Type B pancreatic cell (in vitro differentiated cells): ENCODE measurements at places on chromosomes 16 and 17.

- peak overlapping the region; percentile 31 for H3K4me3 ChIP-seq
- H3K4me1 ChIP-seq, result peaks cover 28% of the 10 kb centered on the region
- H3K27ac ChIP-seq, result peak overlapping the region; percentile 84
- no peaks in the 10 kb centered on the region for H3K36me3 ChIP-seq
- H3K27me3 ChIP-seq, result peaks cover 8% of the 10 kb centered on the region
These were observed 10.8 kb upstream of the TAOK1 start for GRCh38 chr17:29379084-29379991.

- H3K27me3 ChIP-seq, result no peaks in the 10 kb centered on the region
- no peak overlapping the region for H3K27ac ChIP-seq
- H3K36me3 ChIP-seq, result peaks cover under 1% of the 10 kb centered on the region
- no peak for DNase-seq
These were observed 110.3 kb upstream of the CHMP6 start for GRCh38 chr17:80881306-80881705.

- H3K4me1 ChIP-seq, result peaks cover 65% of the 10 kb centered on the region
- no peaks in the 10 kb centered on the region for H3K27me3 ChIP-seq
- no peaks in the 10 kb centered on the region for H3K36me3 ChIP-seq
- DNase-seq, result no peak
- H3K4me3 ChIP-seq, result no peak overlapping the region
These were observed 239.1 kb downstream of the SEC14L1 start for GRCh38 chr17:77379832-77380231.

GRCh38 chr16:715477-716199, 720 bp downstream of the METRN start:
- peaks cover 16% of the 10 kb centered on the region for H3K4me1 ChIP-seq
- H3K27ac ChIP-seq, result peak overlapping the region; percentile 36
- H3K27me3 ChIP-seq, result peaks cover 13% of the 10 kb centered on the region
- no peaks in the 10 kb centered on the region for H3K36me3 ChIP-seq
- peak overlapping the region; percentile 84 for H3K4me3 ChIP-seq

GRCh38 chr16:1287982-1288670, 21.3 kb upstream of the UBE2I start:
- no peak overlapping the region for H3K4me3 ChIP-seq
- peaks cover 11% of the 10 kb centered on the region for H3K4me1 ChIP-seq
- no peaks in the 10 kb centered on the region for H3K36me3 ChIP-seq

DNA sequence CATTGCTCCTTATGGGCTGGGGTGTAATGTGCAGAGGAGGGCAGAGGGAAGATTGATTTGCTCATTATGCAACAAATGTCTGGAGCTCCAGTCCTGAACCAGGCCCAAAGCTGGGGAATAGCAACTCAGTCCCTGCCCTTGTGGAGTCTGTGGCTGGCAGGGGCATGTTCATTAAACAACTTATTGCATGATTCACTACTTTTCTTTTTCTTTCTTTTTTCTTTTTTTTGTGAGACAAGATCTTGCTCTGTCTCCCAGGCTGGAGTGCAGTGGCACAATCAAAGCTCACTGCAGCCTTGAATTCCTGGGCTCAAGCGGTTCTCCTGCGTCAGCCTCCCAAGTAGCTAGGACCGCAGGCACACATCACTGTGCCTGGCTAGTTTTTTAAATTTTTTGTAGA, 23.1 kb downstream of the MSI2 start:
- no peak for DNase-seq
- H3K4me1 ChIP-seq, result peaks cover 47% of the 10 kb centered on the region
- H3K27ac ChIP-seq, result no peak overlapping the region
- H3K27me3 ChIP-seq, result no peaks in the 10 kb centered on the region
- H3K36me3 ChIP-seq, result peaks cover 47% of the 10 kb centered on the region

DNA sequence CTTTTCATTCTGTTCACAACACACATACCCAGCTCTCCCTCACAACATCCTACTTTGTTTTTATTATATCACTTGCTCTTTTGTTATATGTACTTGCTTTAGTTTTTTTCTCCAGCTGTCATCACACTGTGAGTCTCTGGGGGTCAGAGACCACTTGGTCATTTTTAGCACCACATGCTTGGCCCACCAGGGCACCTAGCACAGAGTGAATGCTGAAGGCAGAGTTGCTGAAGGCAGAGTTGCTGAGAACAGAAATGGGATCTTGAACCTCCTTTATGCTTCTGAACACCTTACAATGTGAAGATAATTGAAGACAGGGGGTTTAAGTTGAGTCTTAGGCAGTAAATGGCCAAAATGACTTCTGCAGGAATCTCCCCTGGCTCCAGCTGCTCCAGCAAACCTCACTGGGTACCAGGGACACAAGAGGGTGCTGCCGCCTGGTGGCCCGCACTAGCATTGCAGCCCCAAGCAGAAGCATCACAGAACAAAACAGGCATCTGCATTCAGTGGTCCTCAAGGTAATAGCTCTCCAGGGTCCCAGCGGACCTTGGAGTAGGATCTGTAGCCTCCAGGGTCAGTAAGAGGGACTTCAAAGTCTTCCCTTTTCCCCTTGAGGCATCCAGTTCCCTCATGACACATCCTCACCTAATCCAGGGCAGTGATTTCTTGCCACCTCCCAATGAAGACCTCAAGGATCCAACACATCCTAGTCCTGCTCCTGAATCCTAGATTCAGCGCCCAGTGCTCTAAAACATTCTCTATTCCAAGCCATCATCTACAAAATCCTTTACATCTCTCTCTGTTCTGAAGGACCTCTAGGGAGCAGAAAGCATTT, 1972.6 kb downstream of the TP53TG3F start:
- no peak overlapping the region for H3K4me3 ChIP-seq
- H3K4me1 ChIP-seq, result no peaks in the 10 kb centered on the region
- no peaks in the 10 kb centered on the region for H3K27me3 ChIP-seq
- no peaks in the 10 kb centered on the region for H3K36me3 ChIP-seq
- H3K27ac ChIP-seq, result no peak overlapping the region
- no peak for DNase-seq

DNA sequence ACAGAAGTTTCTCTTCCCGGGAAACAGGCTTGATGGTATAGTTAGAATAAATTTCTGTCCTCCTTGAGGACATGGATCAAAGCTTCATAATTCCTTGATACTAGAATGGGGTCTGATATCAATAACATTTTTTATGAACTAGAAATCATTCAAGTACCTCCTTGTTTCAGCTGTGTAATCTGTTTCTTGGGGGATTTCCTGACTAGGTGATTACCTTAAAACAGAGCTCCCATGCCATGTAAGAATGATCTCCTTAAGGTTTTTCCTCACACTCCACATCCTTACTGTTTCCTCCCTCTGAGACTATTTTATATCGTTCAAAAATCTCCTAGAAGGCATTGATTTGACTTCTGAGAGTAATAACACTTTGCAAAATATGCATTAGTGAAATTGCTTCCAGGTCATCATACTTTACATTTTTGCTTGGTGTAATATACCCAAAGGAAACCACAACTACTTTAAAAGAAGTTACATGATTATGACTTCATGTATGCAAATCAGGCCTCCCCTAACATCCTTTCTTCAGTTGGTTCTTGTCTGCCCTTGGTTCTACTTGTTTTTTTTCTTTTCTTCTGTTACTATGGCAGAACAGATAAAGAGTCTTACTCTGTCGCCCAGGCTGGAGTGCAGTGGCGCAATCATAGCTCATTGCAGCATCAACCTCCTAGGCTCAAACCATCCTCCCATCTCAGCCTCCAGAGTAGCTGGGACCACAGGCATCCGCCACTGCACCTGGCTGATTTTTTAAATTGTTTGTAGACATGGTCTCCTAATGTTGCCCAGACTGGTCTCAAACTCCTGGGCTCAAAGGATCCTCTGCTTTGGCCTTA, 388.8 kb downstream of the ZFHX3 start:
- no peak for DNase-seq
- H3K27ac ChIP-seq, result no peak overlapping the region
- H3K4me3 ChIP-seq, result no peak overlapping the region
- H3K27me3 ChIP-seq, result no peaks in the 10 kb centered on the region
- H3K4me1 ChIP-seq, result no peaks in the 10 kb centered on the region

GRCh38 chr16:10862438-10862837, 14.6 kb upstream of the CIITA start:
- H3K4me1 ChIP-seq, result no peaks in the 10 kb centered on the region
- no peak overlapping the region for H3K4me3 ChIP-seq
- DNase-seq, result no peak
- H3K27me3 ChIP-seq, result peaks cover 37% of the 10 kb centered on the region

- peaks cover 4% of the 10 kb centered on the region for H3K4me1 ChIP-seq
- H3K4me3 ChIP-seq, result no peak overlapping the region
- H3K27ac ChIP-seq, result no peak overlapping the region
- DNase-seq, result no peak
- H3K27me3 ChIP-seq, result peaks cover 54% of the 10 kb centered on the region
These were observed 32.7 kb upstream of the PIK3R6 start for GRCh38 chr17:8900207-8900606.

- peaks cover 18% of the 10 kb centered on the region for H3K4me1 ChIP-seq
- H3K36me3 ChIP-seq, result no peaks in the 10 kb centered on the region
- peaks cover 74% of the 10 kb centered on the region for H3K27me3 ChIP-seq
- no peak overlapping the region for H3K27ac ChIP-seq
- no peak overlapping the region for H3K4me3 ChIP-seq
- no peak for DNase-seq
These were observed 27.4 kb downstream of the TMEM132E start for GRCh38 chr17:34606763-34607162.

DNA sequence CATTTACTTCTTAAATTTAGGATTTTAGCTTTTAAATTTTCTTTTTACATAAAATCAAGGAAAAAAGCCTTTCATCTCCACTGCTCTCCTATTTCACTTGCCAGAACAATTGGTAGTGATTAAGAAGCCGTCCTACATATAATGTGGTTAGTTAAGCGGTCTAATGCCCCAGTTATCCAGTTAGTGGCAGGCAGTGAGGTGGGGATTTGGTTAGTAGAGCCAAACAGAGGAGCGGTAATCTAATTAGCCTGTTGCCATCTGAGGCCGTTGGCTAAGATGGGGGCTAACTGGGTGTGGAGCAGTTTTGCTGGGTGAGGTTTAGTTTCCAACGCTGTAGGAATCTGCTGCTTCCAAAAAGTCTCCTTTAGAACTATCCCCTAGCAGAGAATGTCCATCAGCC, 22.4 kb downstream of the SNX11 start:
- no peaks in the 10 kb centered on the region for H3K36me3 ChIP-seq
- no peak overlapping the region for H3K4me3 ChIP-seq
- DNase-seq, result no peak

GRCh38 chr16:78310990-78311561, 211.6 kb downstream of the WWOX start:
- H3K27ac ChIP-seq, result no peak overlapping the region
- no peak overlapping the region for H3K4me3 ChIP-seq
- no peak for DNase-seq
- peaks cover 7% of the 10 kb centered on the region for H3K36me3 ChIP-seq
- peaks cover 18% of the 10 kb centered on the region for H3K4me1 ChIP-seq
- H3K27me3 ChIP-seq, result peaks cover 9% of the 10 kb centered on the region

DNA sequence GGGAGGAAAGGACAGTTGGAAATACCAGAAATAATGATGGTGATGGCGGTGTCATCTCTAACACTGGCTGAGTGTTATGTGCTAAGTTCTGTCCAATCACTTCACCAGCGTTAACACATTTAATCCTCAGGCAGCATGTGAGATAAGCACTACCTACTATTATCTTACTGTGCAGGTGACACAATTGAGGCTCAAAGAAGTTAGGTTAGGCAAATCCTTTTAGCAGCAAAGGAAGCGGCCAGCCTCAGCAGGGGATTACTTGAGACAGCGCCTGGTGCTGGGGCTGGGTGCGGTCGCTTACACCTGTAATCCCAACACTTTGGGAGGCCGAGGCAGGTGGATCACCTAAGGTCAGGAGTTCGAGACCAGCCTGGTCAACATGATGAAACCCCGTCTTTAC, 18.7 kb upstream of the DHX8 start:
- no peak overlapping the region for H3K4me3 ChIP-seq
- no peak for DNase-seq
- peaks cover 19% of the 10 kb centered on the region for H3K4me1 ChIP-seq
- H3K36me3 ChIP-seq, result no peaks in the 10 kb centered on the region
- no peak overlapping the region for H3K27ac ChIP-seq

- no peak overlapping the region for H3K27ac ChIP-seq
- H3K4me3 ChIP-seq, result no peak overlapping the region
- DNase-seq, result no peak
- H3K27me3 ChIP-seq, result no peaks in the 10 kb centered on the region
- H3K4me1 ChIP-seq, result peaks cover 8% of the 10 kb centered on the region
These were observed 321.8 kb downstream of the WWOX start for GRCh38 chr16:78421181-78421708.

GRCh38 chr17:67837965-67838364, 12.7 kb downstream of the BPTF start:
- H3K4me1 ChIP-seq, result peaks cover 21% of the 10 kb centered on the region
- H3K27me3 ChIP-seq, result no peaks in the 10 kb centered on the region
- H3K27ac ChIP-seq, result no peak overlapping the region
- no peak for DNase-seq

DNA sequence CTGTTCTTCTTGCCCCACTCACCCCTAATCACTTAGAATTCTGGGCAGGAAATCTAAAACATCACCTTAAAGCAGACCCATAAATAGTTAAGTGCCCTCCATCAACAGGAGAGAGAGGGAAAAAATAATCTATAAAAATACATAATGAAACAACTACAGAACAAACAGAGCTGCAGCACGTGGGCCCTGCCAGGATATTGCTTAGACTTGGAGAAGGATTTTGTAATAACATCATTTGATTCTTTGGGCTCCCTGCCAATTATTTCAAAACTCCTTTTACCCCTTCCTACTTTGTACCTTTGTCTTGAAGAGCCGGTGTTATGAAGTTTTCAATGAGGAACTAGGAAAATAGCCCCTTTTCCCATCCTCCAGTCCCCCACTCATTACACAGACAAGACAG, 130.6 kb upstream of the TOX3 start:
- H3K27ac ChIP-seq, result no peak overlapping the region
- no peak for DNase-seq
- no peaks in the 10 kb centered on the region for H3K4me1 ChIP-seq
- no peaks in the 10 kb centered on the region for H3K36me3 ChIP-seq

GRCh38 chr17:68199837-68200688, 47.8 kb upstream of the AMZ2 start:
- DNase-seq, result peak; percentile 65
- no peaks in the 10 kb centered on the region for H3K36me3 ChIP-seq
- peaks cover 74% of the 10 kb centered on the region for H3K27me3 ChIP-seq

- H3K27me3 ChIP-seq, result no peaks in the 10 kb centered on the region
- no peaks in the 10 kb centered on the region for H3K36me3 ChIP-seq
- DNase-seq, result no peak
- H3K4me1 ChIP-seq, result peaks cover 10% of the 10 kb centered on the region
These were observed 602.2 kb upstream of the CDH8 start for GRCh38 chr16:62638324-62638911.

DNA sequence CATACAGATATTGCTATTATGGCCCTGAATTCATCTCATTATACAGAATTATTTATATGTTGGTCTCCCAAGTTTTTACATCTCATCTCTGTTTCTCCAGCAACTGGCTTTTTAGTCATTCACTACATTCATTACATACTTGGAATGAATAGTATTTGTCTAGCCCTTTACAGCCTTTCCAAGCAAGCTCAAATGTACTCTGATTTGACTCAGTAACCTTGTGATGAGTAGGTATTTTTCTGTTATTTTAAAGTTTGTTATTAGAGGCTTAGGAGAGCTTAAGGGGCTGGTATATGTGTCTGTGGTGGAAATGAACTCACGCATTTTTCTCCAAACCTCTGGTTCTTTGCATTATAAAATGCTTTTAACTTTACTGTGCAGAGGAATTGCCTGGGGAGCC, 224.7 kb downstream of the SNX29 start:
- no peak overlapping the region for H3K27ac ChIP-seq
- H3K27me3 ChIP-seq, result no peaks in the 10 kb centered on the region
- no peak overlapping the region for H3K4me3 ChIP-seq
- H3K36me3 ChIP-seq, result peaks cover 3% of the 10 kb centered on the region
